ENCODE measurements at places on chromosomes 6 and 20.

GRCh38 chr20:63772781-63773518 lies 33.4 kb downstream of the SLC2A4RG start:
- no peak for DNase-seq

- DNase-seq, result no peak
These were observed 73.5 kb downstream of the ARMC2 start for GRCh38 chr6:108921547-108922361.

DNA sequence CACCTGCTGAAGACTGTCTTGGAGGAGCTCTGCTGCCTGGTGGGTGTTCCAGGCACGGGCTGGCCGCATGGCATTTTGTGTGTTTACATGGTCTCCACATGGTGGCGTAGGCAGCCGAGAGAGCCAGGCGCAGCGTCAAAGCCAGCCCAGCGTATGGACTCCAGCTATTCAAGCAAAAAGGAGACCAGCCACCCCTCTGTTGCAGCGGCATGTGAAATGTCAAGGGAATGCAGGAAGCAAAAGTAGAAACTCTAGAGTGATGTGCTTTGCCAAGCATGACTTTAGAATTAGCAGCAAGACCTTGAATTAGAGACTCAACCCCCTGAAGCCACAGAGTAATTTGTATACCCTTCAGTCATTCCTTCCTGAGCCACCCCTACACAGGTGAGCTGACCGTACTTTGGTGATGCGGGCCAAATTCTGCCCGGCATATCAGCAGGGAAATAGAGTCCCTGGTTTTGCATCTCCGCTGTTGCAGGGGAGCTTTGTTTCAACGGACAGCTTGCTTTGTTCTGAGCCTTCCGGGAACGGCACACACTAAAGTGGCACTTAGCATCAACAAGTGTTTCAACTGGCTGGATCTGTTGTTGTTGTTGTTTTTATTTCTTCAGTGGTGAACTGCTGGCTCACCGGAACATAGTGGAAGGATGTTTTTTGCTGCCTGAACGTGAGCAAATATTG lies 48.5 kb downstream of the FNDC1 start:
- peak; percentile 70 for DNase-seq

DNA sequence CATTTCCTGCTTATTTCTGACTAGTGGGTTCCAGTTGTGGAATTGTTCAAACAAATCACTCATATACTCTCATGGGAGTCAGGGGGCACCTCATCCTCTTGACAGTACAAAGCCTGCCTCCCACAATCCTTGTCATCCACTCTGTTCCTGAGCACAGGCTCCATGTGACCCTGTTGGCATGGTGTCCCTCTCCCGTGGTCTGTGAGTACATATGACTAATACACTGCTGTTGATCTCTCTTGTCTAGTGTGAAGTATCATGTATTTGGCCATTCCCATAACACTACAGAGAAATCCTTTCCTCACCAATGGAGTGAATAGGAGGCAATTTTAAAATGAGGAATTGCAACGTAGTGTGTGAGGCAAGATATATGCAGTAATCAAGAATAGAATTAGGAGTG lies 185.3 kb downstream of the OGFRL1 start:
- DNase-seq, result no peak

DNA sequence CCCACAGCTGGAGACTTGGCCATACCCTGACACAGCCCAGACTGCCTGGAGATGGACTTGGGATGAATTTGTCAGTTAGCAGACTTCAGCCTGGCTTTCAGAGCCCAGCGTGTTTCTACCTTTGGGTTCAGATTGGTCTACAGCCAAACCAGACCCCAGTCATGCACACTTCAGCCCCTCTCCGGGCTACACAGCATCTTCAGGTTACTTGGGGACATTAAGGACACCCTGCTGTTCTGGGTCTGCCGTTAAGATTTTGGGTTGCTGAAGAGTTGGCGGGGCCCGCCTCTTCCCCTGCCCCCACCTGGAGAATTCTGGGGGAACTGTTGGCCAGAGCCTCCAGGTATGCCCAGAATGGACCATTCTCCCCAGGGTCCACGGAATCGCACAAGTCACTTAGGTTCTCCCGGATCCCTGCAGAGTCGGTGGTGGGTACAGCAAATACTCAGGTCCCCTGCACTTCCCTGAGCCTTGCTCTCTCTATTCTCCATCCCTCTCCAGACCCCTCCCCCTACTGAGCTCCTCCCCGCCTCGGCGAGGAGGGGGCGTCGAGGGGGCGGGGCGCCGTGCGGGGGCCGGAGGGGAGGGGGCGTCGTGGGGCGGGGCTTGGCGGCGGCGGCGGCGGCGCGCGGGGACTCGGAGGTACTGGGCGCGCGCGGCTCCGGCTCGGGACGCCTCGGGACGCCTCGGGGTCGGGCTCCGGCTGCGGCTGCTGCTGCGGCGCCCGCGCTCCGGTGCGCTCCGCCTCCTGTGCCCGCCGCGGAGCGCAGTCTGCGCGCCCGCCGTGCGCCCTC lies at the start of gene PTK7:
TSS of gene PTK7 (plus strand) at position 645 of the 794 bp plus-strand sequence. CDS start 175 bp downstream, outside the sequence.
- DNase-seq, result peak; percentile 66

GRCh38 chr6:114740547-114740946 lies 397.7 kb upstream of the HS3ST5 start:
- no peak for DNase-seq

GRCh38 chr6:14460556-14460955 lies 343.0 kb downstream of the CD83 start:
- no peak for DNase-seq

DNA sequence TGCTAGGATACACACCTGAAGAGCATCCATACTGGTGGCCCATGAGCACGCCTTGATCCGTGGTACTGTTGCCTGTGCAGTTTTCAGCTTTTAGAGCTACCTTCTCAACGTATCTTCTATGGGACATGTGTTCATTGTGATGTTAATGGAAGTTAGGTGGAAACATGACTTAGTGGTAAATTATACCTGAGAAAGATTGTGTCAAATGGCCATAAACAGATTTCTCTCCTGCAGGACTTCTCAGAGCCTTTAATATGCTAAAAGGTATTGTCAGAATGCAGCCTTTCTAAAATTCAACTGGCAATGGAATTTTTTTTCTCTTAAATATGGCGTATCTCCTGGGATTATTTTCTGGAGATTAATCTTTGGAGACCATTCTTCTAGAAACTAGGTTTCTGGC lies 148.5 kb downstream of the CDC5L start:
- no peak for DNase-seq

- DNase-seq, result peak; percentile 83
These were observed 25.9 kb downstream of the ZBP1 start for GRCh38 chr20:57594092-57594951.

DNA sequence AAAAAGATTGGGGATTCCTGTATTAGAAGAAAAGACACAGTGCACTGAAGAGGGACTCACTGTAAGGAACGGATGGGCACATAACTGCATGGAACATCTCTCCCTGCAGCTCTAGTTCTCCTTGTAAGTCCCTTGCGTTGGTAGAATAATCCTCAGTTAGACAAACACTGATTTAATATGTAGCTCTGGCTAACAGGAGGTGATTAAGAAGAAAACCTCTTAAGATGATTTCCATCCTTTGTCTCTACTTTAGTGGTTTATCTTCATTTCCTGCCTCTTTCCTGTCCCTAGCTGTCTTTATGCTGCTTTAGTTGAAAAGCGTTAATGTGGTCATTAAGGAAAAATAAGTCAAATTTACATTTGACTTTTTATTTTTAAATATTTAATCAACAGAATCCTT lies 86.6 kb downstream of the SLC16A10 start:
- DNase-seq, result no peak

DNA sequence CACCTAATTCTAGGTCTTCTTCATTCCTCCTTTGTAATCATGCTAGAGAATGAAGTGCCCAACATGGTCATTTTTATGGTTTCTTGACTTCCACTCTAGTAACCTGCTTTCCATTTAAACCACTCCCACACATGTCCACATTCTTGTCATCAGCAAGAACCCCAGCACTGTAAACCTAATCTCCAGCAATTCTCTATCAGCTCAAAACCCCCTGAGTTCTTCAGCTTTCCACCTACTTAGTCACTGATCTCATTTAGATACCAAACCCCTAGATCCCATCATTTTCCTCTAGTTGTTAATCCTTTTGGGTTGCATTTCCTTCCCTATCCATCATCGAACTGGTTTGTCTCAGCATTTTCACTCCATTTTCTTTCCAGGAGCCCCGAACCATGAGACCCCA lies 49.7 kb downstream of the GOPC start:
- DNase-seq, result no peak

Data from GM13977 (cell line).